ENCODE measurements at places on chromosomes 3 and 15. TPM values are rescaled to one million over a fixed set of nuclear protein-coding genes. Genes with fewer than 3 reads are reported as not detected.

The KNG1 gene
- total RNA-seq, result not detected

DNA sequence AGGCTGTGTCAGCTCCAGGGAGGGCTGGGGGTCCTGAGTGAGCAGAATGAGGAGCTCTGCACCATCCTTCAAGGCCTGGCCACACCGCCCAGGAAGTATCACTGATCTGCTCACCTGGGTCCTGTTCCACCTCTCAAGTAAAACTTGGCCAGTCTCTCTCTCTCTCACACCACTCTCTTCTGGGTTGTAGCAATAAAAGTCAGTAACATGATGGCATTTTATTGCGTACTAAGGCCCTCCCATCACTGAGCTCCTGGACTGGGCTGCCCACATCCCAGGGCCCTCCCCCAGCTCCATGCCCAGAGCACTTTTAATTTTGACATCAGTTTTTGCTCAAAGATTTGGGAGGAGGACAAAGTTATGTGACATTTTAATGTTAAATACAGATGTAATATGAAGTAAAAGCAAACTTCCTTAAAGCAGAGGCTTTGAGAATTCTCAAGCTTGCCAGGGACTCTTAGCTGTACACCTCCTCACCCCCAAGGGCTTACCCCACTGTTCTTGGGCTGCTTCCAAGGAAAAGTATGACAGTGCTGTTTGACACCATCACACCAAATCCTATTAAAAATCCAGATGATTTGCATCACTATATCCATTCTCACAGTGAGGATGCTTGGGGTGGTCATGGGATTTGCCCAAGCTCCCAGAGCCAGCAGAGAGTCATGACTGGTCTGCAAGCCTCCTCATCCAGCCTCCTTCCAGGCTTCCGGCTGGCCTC, 105.1 kb upstream of the SLCO2A1 start:
- H3K27ac ChIP-seq, result no peak overlapping the region
- DNase-seq, result no peak
- peaks cover 1% of the 10 kb centered on the region for H3K36me3 ChIP-seq
- no peaks in the 10 kb centered on the region for H3K27me3 ChIP-seq

DNA sequence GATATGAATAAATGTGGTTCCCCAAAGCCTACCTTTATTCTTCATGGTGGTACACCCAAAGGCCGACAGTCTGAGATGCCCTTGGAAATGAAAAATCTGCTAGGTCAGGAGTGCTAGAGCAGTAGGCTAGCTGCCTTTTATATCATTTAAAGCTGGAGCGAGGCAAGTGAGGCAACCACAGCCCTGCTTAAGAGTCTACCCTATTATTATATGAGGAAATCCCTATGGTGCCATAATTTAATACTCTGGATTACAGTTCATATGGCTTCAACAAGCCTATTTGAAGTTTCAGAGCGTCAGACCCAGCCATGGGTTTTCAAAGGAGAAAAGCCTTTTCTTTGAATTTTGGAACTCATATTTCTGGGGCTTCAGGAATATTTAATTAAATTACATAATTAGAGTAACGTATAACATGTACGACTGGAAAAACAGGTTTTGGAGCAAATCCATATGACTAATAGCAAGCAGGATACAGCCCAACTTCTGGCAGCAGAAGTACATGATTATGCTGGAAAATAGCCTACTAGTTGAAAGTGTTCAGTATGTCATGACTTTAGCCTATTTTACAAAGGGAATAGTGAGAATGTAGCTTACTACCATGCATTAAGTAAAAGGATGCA, 18.0 kb upstream of the SLTM start:
- H3K27me3 ChIP-seq, result peaks cover 4% of the 10 kb centered on the region
- H3K4me1 ChIP-seq, result peaks cover 12% of the 10 kb centered on the region
- H3K27ac ChIP-seq, result no peak overlapping the region

GRCh38 chr15:74827614-74828013, 1.2 kb downstream of the CPLX3 start:
- no peak overlapping the region for H3K27ac ChIP-seq
- DNase-seq, result no peak
- H3K4me3 ChIP-seq, result no peak overlapping the region
- peaks cover 15% of the 10 kb centered on the region for H3K4me1 ChIP-seq
- no peaks in the 10 kb centered on the region for H3K36me3 ChIP-seq
- H3K27me3 ChIP-seq, result peaks cover 34% of the 10 kb centered on the region

The NOX5 gene
- total RNA-seq, result not detected

GRCh38 chr15:79168922-79169456, 78.4 kb upstream of the RASGRF1 start:
- H3K4me3 ChIP-seq, result no peak overlapping the region
- H3K27me3 ChIP-seq, result peaks cover 22% of the 10 kb centered on the region
- H3K36me3 ChIP-seq, result no peaks in the 10 kb centered on the region

DNA sequence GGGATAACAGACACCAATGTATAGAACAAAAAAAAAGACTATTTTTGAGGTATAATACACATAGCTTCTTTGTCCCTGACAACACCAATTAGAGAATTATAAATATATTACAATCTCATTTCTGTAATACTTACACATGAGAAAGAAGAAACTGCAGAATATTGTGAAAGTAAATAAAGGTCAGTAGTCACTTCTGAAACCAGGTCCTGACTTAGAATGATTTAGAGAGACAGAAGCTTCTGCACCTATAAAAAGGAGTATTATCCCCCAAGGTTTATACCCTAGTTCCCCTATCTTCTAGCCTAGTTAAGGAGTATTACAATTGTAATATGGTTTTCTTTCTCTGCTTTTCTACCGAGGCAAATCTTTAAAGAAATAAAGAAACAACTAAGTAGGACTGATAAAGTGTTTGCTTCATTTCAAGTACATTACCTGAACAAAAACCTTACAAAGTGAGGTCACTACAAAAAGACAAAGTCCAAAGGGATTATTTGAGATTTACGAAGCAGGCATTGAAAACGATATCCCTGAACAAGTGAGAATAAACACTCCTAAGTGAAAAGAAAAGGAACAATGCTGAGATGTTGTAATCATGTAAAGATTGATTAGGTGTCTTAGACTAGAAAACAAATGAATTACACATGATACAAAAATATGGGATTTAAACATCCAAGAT, 103.0 kb downstream of the GBE1 start:
- no peaks in the 10 kb centered on the region for H3K36me3 ChIP-seq
- no peak overlapping the region for H3K27ac ChIP-seq
- no peaks in the 10 kb centered on the region for H3K4me1 ChIP-seq
- no peaks in the 10 kb centered on the region for H3K27me3 ChIP-seq

DNA sequence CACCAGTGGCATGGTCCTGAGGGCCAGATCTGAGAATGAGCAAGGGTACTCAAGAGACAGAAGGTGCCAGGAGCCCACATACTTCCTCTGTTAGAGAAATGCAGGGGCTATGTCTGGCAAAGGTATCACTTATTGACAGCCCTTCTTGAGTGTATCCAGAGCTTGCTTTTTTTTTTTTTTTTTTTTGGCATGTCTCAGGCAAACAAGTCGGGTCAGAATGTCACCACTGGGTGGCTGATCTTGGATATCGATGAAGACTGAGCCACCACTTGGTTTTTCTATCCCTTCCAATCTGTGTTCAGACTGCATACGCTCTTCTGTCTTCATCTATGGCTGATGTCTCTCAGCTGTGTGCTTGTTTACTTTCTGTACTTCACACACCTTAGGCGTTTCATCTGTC, 363.4 kb upstream of the C2CD4B start:
- H3K27ac ChIP-seq, result no peak overlapping the region
- H3K4me3 ChIP-seq, result no peak overlapping the region
- no peaks in the 10 kb centered on the region for H3K36me3 ChIP-seq
- no peaks in the 10 kb centered on the region for H3K4me1 ChIP-seq
- H3K27me3 ChIP-seq, result peaks cover 7% of the 10 kb centered on the region

DNA sequence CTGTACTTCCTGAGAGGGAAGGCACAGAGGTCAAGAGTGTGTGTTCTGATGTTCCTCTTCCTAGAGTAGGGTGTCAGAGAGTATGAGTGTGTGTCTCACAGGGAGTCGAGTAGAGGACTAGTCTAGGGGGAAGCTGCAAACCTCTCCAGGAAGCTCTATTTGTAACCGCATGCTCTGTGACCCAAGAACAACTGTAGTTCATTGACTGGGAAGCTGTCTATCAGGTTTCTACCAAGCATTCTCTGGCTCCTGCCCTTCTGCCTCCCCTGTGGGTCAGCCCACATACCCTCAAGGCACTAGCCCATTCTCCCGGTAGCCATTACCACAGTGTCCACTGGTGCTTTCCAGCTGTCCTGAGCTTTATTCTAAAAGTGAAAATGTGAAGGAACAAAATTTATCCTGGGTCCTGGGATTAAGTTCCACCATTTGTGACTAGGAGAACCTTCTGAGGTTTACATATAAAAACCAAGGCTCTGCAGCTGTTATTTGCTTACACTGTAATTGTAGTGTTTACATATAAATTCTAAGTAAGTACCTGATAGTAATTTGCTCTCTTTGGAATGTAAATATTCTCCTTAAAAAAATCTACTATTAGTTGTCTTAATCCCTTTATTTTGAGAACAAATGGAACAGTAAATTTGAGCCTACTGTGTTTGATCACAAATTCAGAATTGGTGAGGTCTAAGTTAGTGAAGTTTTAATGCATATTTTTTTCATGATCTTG, 40.7 kb downstream of the MYRIP start:
- H3K4me3 ChIP-seq, result no peak overlapping the region
- H3K4me1 ChIP-seq, result no peaks in the 10 kb centered on the region
- no peaks in the 10 kb centered on the region for H3K36me3 ChIP-seq
- DNase-seq, result no peak
- no peak overlapping the region for H3K27ac ChIP-seq
- no peaks in the 10 kb centered on the region for H3K27me3 ChIP-seq

DNA sequence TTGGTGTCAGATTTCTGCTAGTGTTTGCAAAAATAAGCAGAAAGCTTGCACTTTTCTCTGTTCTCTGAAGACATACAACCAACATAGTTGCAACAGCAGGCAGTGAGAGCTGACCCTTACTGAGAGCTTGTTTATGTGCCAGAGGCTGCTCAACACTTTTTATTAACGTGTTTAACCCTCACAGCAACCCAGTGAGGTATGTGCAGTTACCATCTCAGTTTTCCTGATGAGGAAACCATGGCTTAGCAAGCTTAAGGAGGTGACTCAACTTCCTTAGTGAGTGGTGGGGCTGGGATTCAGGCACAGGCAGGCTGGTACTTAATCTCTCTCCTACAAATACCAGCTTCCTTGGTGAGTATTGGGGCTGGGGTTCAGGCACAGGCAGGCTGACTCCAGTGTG, 158.1 kb upstream of the CTDSPL start:
- no peak for DNase-seq
- H3K4me1 ChIP-seq, result no peaks in the 10 kb centered on the region
- no peaks in the 10 kb centered on the region for H3K36me3 ChIP-seq
- peaks cover 18% of the 10 kb centered on the region for H3K27me3 ChIP-seq
- H3K27ac ChIP-seq, result no peak overlapping the region

The VPS18 gene
- total RNA-seq, result 19.5 TPM

DNA sequence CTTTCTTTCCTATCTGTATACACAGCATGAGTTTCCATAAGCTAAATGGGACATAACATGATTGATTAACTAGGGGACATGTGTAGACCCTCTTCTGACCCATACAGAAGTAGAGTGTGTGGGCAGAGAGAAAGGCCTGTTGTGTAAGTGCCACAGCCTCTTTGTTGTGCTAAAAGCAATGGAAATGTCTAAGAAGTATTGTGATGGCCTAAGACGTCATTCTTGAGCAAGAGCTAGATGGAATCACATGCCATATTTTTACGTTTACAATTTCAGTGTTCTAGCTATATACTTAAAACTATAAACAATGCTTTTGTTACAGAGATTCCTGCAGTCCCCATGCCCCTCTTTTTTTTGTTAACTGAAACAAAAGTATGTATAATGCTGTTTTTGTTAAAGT, 61.9 kb downstream of the CD47 start:
- H3K27ac ChIP-seq, result no peak overlapping the region
- H3K4me1 ChIP-seq, result peaks cover 7% of the 10 kb centered on the region
- DNase-seq, result no peak
- peaks cover 31% of the 10 kb centered on the region for H3K36me3 ChIP-seq
- H3K4me3 ChIP-seq, result no peak overlapping the region
- no peaks in the 10 kb centered on the region for H3K27me3 ChIP-seq

The SI gene
- total RNA-seq, result not detected

- no peak for DNase-seq
- no peak overlapping the region for H3K27ac ChIP-seq
- peaks cover 4% of the 10 kb centered on the region for H3K36me3 ChIP-seq
- no peak overlapping the region for H3K4me3 ChIP-seq
Measured at GRCh38 chr15:75532413-75533250, 46.5 kb downstream of the PTPN9 start.

DNA sequence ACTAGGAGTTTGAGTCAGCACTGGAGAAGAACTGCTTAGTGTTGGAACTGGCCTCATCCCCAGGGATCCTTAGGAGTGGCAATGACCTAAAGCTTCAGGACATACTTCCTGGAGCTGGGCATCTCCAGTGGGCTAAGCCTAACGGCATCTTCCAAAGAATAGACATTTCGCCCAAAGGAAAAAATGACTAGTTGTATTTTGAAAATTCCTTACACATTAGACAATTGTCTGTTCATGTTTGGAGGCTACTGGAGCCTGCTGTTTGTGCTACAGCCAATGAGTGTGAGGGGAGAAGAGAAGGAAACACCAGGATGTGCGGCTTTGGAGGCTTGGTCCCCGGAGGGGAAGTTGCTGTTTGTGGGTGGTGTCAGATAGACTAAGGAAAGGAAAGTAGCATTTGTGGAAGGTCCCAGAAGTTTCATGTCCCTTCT, 77.6 kb downstream of the POLR2M start:
- no peak overlapping the region for H3K27ac ChIP-seq
- H3K4me1 ChIP-seq, result peaks cover 3% of the 10 kb centered on the region
- peaks cover 25% of the 10 kb centered on the region for H3K27me3 ChIP-seq
- DNase-seq, result no peak

The CHDH gene
- total RNA-seq, result 1.0 TPM

GRCh38 chr3:3799173-3800079, at the start of gene LRRN1:
TSS of gene LRRN1 (plus strand) at chr3:3799431. CDS start at chr3:3844642, 45,211 bp downstream.
- no peaks in the 10 kb centered on the region for H3K36me3 ChIP-seq
- DNase-seq, result peak; percentile 68
- H3K27ac ChIP-seq, result peak within 1 kb of the TSS; percentile 37
- peaks cover 10% of the 10 kb centered on the region for H3K4me1 ChIP-seq

GRCh38 chr3:134308350-134308891, 57.8 kb upstream of the RYK start:
- DNase-seq, result peak; percentile 74
- no peaks in the 10 kb centered on the region for H3K36me3 ChIP-seq
- H3K27me3 ChIP-seq, result peaks cover 76% of the 10 kb centered on the region
- H3K27ac ChIP-seq, result no peak overlapping the region

GRCh38 chr3:24773798-24774197, 279.1 kb upstream of the THRB start:
- no peak overlapping the region for H3K27ac ChIP-seq
- no peaks in the 10 kb centered on the region for H3K36me3 ChIP-seq
- no peak overlapping the region for H3K4me3 ChIP-seq
- DNase-seq, result no peak

All from activated CD8-positive, alpha-beta memory T cell treated with anti-CD3 and anti-CD28 coated beads, Interleukin-2, amount 10 ng/mL, durations not matched to agents 7 days and 5 days (primary cell).